Activated CD4-positive, CD25-positive, alpha-beta regulatory T cell (primary cell): ENCODE measurements at places on chromosomes 3 and 15.

DNA sequence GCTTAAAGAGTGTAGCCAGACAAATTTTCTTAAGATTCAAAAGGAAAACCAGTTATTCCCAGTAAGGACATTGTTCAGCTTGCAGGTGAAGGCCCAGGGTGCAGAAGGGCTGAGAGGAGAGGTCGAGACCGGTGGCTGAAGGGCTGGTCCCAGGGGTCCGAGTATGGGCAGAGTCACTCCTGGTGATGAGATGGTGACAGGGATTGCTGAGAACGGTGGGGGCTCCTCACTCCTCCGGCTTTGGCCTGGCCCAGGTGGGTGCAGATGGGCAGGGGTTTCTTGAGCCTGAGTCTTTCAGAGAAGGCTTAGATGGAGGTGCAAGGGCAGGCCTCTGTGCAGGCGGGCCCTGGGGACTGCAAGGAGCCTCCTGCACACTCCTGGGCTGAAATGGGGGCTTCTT is 56.2 kb downstream of the ZNF445 start:
- no peak for DNase-seq

GRCh38 chr15:50229336-50229735 is 36.2 kb downstream of the HDC start:
- no peak for DNase-seq

DNA sequence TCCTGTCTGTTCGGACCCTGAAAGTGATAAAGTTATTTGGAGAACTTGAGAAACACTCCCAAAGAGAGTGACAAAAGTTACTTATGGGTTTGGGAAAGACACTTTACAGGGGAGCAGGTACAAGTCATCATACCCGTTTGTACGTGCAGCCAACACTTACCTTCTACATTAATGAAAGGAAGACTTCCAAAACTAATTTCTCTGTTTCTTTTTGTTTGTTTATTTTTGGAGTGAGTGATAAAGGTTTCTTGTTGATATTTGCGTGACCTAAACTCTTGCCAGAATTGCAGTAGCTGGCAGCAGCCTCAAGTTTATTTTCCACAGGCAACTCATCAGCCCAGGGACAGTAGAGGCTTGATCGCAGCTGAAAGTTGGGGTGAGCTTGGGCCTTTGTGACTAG is 8.4 kb downstream of the ABHD2 start:
- no peak for DNase-seq

- no peak for DNase-seq
Measured at GRCh38 chr15:39625856-39626255, 45.0 kb downstream of the THBS1 start.

DNA sequence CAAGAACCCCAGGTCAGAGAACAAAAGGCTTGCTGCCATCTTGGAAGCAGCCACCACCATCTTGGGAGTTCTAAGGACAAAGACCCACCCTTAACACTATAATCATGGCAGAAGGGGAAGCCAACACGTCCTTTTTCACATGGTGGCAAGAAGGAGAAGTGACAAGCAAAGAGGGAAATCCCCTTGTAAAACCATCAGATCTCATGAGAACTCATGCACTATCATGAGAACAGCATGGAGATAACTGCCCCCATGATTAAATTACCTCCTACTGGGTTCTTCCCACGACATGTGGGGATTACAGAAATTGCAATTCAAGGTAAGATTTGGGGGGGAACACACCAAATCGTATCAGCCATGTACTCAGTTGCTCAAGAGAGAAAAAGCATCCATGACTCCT is 21.1 kb upstream of the GBE1 start:
- DNase-seq, result no peak

- no peak for DNase-seq
Measured at GRCh38 chr3:64388886-64389285, 163.6 kb upstream of the PRICKLE2 start.

DNA sequence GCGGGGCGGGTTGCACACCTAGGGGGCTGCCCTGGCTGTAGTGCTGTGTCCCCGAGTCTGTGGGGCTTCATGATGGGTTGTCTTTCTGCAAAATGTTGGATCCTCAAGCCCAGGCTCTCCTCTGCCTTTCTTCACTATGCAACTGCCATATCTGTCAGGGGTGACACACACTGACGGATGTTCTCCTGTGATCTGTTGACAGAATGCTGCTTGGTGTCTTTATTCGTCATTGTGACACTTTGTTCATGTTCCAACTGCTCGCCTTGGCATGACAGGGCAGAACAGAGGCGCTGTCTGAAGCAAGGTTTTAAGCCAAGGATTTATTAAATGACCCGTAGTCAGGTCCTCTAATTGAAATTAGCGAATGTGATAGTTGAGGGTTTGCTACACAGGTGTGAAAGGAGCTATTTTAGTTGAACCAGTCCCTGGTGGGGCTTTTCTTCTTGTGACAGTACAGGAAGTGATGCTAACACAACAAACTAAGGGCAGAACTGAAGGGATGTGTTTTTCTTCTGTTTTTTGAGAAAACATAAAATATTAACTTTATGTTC is 173.4 kb downstream of the MCTP2 start:
- no peak for DNase-seq

DNA sequence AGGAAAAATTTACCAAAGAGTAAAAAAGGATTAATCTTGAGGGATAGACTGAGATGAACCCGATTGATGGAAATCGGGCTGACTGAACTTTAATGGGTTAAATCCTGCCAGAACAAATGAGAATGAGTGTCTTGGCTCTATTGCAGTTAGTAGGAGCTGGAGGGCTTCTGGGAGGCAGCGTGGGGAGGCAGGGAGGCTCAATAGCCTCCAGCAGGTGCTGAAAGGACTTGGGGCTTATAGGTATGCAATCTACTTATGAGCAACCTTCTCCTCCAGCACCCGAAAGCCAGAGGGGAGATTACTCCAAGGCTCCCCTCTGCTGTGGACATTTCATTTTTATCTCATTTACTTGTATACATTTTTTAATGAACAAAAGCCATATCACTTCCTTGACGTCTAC is 1.0 kb upstream of the CRYBG3 start:
- no peak for DNase-seq

GRCh38 chr15:63288778-63289378 is 11.5 kb downstream of the APH1B start:
- no peak for DNase-seq

GRCh38 chr3:96719921-96720320 is 94.5 kb upstream of the EPHA6 start:
- no peak for DNase-seq

DNA sequence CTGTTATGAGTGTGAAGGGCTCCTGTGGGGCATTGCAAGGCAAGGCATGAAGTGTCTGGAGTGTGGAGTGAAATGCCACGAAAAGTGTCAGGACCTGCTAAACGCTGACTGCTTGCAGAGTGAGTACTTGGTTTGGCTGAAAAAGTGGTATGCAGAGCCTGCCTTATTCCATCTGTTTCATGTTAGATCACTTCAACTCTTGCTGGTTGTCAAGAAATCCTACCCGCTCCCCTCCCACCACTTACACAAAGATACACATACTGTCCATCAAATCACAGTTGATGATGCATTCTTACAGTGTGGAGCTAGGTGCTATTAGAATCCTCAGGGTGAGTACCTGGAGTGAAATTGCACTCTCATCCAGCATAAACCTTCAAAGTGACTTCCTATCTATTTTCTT is 272.1 kb downstream of the UNC13C start:
- no peak for DNase-seq

DNA sequence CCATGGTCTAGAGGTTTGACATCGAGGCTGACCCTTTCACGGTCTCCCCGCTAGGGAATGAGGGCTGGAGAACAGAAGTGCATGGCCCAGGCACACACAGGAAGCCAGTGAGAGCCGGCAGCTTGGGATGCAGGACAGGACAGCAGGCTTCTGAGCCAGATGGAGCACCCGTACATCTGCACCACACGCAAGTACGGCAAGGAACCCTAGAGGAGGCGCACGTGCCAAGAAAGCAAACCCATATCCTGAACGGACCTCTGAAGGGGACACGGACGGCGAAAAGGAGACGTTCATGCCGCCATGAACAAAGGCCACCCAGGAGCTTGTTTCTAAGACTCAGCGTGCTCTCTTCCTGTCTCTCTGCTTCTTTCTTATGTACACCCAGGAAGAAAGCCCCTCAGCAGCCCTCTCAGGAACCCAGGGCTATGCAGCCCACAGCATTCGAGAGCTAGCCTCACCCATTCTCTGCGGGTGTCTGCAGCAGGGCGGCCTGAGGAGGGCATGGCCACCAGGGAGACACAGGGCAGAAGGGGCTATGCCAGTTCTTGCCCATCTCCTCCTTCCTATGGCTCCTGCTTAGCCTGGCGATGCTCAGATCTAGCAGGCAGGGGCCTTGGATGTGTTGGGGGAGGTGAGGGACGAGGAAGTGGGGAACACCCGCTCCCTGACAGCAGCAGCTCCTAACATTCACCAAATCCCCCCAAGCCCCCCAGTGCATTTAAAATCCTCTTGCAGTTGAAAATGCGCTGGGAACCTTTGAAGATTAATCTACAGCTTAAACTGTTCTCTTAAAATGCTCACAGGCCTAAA is 81.3 kb downstream of the PCSK6 start:
- no peak for DNase-seq

DNA sequence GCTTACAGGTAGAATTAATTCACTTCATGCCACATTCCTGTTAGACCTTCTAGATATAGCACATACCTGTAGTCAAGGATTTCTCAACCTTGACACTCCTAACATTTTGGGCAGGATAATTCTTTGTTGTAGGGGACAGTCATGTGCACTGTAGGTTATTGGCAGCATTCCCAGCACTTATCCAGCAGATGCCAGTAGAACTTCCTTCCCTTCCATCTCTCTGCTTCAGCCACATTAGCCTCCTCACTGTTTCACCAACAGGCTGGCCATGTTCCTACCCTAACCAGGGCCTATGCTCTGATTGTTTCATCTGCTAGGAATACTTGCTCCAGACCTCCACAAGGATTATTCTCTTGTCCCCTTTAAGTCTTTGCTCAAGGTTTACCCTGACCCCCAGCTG is 68.0 kb upstream of the STAC start:
- DNase-seq, result no peak

GRCh38 chr3:4992118-4992517 is 12.9 kb downstream of the BHLHE40 start:
- DNase-seq, result no peak
